K562 (cell line): ENCODE measurements at places on chromosomes 16 and 17.
A peak's percentile ranks its signal among the peaks of the same experiment; 100 is the strongest.

- DNase-seq: no peak
Measured at GRCh38 chr17:78416791-78417530, 38.5 kb downstream of the PGS1 start.

DNA sequence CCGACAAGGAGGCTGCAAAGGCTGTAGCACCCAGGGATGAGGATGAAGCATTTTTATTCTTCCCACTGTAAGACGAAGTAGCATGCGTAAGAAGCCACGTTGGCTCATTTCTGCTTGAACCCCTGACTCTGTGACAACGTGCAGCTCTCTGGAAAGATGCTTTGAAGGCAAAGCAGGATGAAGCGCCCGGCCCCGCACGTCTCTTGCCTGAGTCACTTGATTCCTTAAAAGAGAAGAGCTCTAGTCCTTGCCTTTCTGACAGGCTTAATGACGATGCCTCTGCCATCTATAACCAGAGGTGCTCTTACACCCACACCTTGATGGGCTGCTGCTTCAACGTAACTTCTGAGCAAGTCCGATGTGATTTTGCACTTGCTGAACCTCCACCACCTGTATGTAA, 76.7 kb upstream of the MED9 start:
- no peak for DNase-seq

DNA sequence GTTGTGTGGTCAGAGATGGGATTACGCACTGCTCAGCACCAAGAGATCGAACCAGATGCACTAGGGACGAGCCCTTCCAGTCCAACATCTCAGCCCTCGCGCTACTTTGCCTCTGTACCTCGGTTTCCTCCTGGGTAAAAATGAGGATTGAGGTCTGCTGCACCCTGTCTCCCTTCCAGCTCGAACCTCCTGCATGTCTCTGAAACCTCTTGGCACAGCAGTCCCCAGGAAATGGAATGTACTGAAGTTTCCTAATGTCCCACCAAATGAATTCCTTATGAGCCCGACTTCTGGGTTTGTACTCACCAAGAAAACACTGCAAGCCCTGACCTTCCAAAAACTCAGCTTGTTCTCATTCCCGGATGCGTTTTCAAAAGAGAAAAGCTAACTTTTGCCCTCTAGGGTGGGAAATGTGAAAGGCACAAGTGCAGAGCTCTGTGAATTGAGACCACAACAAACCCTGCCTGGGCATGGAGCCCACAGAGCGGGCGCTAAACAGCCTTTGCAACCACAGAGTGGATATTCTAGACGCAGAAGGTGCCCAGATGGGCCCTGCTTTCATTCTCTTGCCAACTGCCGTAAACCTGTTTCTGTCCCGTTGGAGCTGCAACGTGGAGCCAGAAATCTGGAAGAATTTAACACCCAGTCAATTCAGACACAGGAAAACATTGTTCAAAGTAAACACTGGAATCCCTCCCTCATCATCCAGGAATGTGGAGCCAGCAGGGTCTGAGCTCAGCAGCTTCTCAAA, 10.3 kb downstream of the CDRT4 start:
- DNase-seq: no peak

GRCh38 chr17:34840750-34841149, 120.5 kb downstream of the CCT6B start:
- DNase-seq: no peak

- DNase-seq: no peak
Measured at GRCh38 chr16:68782198-68783174, 45.4 kb downstream of the CDH1 start.

DNA sequence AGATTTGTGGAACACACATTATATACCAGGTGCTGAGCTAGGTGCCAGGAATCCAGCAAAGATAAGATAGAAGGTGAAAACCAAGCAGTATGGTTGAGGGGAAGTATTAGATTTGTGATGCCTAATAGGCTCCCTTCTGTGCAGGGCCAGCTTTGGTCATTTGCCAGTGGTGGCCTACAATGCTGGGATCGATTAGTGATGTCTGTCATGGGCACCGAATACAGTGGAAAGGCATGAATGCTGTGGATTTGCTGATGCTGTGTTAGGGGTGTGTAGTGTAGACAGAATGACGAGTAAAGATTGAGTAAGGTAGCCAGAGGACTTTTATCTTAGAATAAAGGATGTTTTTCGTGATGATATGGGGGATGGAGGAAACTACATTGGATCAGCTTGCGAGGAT, 48.9 kb downstream of the SNX29 start:
- DNase-seq: no peak

DNA sequence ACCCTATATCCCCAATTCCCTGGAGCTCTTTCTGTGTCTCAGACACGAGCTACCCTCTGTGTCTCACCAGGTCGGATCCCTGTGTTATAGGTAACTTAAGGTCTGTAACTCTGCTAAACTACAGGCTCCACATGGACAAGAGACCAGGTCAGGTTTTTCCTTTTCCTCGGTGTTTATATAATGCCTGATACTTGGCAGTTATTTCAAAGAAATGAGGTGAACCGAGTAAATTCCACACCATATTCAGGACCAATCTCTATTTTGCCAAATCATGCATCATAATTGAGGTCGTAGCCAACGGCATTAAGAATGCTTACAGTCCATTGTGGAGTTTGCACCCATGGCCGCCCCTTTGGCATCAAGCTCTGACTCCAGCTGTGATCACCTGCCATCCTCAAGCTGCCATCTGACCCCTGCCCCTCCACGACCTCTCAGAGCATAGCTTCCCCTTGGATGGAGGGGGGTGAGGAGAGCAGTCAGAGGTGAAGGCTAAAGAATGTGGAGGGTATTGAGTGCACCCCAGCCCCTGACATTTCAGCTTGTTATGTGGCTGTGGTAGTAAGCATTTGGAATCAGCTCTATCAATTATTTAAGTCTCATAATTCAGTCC, 434.7 kb upstream of the RBFOX1 start:
- no peak for DNase-seq

DNA sequence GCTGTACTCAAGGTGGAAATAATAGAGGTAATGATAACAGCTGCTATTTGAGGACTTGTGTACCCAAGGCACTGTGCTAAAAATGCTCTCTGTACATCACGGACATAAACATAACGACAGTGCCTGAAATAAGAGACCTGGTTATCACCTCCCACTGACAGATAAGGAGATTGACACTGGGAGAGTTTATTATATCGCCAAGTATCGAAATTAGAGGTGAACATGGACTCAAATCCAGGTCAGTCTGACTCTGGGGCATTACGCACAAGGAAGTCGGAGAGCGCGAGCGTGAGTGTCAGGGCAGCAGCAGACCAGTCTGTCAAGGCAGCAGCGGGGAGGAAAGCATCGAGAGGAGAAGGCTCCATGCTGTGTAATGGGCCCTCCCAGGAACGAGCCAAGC, 57.1 kb downstream of the GOSR1 start:
- no peak for DNase-seq

GRCh38 chr16:88466175-88466862, 13.2 kb downstream of the ZFPM1 start:
- DNase-seq: no peak

DNA sequence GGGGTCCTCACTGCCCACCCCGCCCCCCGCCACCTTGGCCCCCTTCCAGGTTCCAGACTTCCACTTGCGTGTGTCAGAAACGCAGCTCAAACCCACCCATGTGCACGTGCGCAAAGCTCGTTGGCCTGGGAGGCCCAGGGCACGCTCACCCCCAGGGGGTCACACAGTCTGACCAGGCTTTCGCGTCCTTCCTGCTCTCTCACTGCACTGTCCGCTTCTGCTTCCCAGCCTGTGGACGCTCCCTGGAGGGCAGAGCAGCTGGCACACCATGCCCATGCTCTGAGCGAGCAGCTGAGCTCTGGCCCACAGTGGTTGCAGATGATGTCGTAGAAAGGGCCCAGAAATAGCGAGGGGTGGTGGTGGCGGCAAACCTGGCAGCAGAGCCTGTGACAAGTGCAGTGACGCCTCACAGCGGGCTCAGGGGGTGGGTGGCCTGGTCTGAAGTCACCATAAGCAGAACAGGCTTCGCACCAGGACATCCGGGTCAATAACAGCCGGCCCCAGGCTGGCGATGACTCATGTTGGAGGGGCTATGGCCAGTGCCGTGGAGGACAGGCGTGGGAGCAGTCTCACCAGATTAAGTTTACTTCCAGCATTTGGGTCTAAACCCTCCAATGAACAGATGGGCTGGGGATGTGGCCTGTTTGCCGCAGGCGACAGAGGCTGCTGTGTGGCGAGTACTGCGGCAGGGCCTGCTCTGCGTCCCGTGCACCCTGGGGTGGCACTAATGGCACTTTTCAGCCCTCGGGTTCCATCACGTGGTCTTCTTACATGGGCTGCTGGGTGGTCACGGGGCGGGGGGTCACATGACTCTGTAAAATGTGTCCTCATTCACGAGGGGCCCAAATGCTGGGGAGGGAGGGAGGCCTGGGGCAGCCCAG, 49.0 kb downstream of the NT5M start:
- DNase-seq: peak; percentile 81

- no peak for DNase-seq
Measured at GRCh38 chr17:9229160-9229825, 208.0 kb downstream of the NTN1 start.

DNA sequence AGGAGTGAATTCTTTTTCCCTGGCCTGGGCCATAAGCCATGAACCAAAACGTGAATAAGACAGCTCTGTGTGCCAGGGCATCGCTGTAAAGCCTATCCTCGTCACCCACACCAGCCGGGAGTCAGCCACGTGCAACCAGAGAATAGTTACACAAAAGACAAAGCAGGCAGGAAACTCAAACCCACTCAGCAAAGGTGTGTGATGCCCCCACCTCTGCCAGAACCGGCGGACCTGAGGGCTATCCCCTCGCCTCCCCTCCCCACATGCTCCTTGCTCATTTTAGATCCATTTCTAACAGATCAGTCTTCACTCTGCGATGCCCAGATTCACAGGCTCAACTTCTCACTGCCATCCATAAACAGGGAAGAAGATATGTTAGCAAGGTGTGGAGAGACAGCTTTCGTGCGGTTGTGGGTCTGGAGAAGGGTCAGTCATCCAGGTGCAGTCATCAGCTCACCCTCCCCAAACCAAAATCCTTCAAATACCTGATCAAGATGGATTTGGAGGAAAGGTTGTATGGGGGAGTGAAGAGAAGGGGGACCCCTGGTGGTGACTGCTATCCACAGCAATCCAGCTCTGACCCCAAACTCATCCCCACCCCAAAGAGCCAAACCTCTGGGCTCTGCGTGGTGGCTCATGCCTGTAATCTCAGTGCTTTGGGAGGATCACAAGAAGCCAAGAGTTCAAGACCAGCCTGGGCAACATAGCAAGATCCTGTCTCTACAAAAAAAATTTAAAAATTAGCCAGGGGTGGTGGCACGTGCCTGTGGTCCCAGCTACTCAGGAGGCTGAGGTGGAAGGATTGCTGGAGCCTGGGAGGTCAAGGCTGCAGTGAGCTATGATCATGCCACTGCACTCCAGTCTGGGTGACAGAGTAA, 219.2 kb downstream of the C16orf78 start:
- peak; percentile 65 for DNase-seq

- DNase-seq: peak; percentile 19
Measured at GRCh38 chr17:10698096-10698818, 863 bp downstream of the ADPRM start.

- DNase-seq: peak; percentile 46
Measured at GRCh38 chr16:81779536-81780320, 637 bp downstream of the PLCG2 start.

DNA sequence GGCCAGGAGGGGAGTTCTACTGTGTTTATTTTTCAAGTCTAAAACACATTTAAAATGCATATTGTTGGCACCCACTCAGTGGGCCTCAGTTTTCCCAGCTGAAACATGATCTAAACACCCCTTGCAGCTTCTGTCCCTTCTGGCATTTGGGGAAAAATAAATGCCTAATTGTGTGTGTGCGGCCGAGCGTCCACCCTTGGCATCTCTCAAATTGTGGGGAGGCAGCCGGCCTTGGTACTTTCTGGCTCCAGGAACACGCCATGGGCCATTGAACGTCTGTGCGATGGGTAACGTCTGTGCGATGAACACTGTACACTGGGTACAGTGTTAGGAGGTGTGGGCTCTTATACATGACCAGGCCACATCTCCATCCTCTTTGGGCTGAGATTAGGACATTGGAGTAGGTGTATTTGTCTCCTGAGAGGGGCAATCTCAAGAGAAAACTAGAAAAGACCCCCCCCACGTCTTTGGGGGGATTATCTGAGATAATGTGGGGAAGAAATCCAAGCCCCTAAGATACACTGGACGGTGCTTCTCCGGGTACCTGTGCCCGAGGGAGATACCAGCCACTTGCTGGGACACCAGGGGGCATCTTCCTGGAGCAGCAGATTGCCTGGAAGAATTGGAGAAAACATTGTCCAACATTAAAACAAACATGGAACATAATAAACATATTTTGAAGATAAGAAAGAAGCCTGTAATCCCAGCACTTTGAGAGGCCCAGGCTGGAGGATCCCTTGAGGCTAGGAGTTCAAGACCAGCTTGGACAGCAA, 54.9 kb downstream of the RAB11FIP4 start:
- DNase-seq: no peak

- DNase-seq: no peak
Measured at GRCh38 chr17:6591599-6592158, 35.3 kb upstream of the PITPNM3 start.

DNA sequence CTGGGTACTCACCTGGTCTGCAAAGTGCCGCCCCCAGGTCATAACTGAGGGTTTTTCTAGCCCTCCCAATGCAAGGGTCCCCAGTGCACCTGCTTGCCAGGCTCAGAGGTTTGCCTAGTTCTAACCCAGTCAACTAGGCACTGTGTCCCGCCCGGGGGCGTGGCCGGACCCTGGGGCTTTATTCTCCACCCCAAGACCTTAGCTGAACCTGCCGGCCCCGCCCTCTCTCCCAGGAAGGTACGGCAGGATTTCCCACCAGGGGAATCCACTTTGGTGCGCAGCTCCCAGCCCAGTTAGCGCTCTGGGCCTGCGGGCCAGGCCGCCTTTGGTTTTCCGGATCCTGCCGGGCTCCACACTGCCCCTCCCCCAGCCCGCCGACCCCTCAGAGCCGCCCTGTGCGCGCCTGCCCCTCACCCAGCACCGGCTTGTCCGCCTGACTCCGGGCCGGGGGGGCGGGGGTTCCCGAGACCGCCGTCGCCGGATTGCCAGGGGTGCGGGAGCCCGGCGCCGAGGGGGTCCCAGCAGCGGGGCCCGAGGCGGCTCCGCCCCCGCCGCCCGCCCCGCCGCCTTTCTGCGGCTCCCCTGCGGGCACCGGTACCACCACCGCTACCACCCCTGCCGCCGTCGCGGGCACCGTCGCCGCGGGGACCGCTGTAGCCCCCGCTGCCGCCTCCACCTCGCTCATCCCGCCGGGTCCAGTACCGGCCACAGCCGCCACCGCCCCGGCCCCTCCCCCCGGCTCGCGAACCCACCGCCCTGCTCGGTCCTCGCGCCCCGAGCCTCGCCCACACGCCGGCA, 424 bp downstream of the YBX2 start:
- DNase-seq: peak; percentile 62

- DNase-seq: no peak
Measured at GRCh38 chr17:15516150-15516549, 47.1 kb downstream of the TVP23C start.

DNA sequence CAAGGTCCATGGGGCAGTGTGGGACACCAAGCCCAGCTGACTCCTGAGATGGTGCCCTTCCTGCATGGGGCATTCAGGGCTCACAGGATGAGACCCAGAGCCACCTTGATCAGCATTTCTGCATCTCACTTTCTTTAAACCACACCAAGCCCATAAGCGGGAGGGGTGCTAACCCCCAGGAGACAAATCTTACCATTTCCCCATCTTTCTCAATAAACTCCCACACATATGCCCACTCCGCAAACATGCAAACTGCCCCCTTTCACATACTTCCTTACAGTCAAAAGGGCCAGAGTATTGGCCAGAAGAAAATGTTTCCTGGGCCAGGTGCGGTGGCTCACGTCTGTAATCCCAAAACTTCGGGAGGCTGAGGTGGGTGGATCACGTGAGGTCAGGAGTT, 3.7 kb upstream of the SLC39A11 start:
- DNase-seq: no peak
